ENCODE measurements at places on chromosomes 1 and 21. TPM values are rescaled to one million over a fixed set of nuclear protein-coding genes. Genes with fewer than 3 reads are reported as not detected.

The HLX gene
- total RNA-seq, result 5.3 TPM

DNA sequence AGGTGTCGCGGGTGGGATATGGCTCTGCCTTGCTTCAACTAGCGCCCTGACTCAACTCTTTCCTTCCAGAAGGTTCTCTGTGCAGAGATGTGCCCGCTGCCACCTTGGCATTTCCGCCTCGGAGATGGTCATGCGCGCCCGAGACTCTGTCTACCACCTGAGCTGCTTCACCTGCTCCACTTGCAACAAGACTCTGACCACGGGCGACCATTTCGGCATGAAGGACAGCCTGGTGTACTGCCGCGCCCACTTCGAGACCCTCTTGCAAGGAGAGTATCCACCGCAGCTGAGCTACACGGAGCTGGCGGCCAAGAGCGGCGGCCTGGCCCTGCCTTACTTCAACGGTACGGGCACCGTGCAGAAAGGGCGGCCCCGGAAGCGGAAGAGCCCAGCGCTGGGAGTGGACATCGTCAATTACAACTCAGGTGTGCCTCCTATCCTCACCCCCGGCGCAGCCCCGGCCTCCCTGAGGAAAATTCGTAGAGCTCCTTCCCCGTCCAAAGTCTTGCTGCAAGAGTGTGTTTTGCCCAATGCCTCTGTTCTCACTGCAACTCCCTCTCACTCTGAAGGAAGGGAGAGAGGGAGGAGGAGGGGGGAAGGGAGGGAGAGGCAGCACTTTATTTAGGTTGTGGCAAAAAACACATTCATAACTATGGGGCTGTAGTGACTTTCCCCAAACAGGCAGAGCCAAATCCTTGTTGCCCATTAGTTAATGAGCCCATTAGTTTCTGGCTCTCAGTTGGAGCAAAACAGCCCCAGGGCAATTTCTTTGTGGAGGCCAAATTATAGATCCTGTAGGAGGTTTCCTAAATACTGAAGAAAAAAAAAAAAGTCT is 4.3 kb downstream of the LHX9 start:
- DNase-seq, result no peak

- DNase-seq, result no peak
Measured at GRCh38 chr1:93483606-93484005, 35.7 kb downstream of the FNBP1L start.

DNA sequence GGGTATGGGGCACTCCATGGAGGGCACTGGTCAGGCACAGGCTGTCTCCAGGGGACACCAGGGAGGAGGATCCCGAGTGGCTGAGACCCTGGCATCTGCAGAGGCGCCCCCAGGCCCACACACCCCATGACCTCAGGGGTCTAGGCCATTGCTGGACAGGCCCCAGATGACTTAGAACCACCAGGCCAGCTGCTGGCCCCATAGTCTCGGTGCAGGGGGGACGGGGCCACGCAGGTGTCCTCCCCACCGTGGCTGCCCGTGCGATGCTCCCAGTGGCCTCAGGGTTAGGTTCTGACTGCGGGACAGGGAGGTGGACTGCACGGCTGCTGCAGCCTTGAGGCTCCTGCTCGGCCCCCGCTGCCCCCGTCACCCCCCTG is 44.0 kb downstream of the MORN1 start:
- no peak for DNase-seq

The PGLYRP4 gene
- not detected for total RNA-seq

GRCh38 chr1:32733582-32734321 is 31.2 kb upstream of the SYNC start:
- no peak for DNase-seq

The FAM177B gene
- total RNA-seq, result not detected

The TNFRSF18 gene
- not detected for total RNA-seq

All from SK-MEL-5 (cell line).